Fibroblast of skin of left biceps (primary cell): ENCODE measurements at places on chromosomes 6 and 20.

DNA sequence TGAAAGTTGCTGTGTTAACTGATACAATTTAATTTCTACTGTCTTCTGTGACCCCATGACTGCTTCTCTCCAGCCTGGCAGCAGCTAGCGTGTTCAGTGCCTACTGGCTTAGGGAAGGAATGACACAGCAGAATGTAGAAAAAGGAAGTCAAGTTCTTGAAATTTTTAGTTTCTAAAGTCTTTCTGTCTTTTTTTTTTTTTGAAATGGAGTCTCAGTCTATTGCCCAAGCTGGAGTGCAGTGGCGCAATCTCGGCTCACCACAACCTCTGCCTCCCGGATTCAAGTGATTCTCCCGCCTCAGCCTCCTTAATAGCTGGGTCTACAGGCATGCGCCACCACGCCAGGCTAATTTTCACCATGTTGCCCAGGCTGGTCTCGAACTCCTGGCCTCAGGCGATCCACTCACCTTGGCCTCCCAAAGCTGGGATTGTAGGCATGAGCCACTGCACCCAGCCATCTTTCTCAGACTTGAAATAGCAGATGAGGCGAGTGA, 39.3 kb downstream of the PCNA start:
- DNase-seq: no peak

- no peak for DNase-seq
Observed at GRCh38 chr6:37550191-37550831, 50.6 kb upstream of the CCDC167 start.

DNA sequence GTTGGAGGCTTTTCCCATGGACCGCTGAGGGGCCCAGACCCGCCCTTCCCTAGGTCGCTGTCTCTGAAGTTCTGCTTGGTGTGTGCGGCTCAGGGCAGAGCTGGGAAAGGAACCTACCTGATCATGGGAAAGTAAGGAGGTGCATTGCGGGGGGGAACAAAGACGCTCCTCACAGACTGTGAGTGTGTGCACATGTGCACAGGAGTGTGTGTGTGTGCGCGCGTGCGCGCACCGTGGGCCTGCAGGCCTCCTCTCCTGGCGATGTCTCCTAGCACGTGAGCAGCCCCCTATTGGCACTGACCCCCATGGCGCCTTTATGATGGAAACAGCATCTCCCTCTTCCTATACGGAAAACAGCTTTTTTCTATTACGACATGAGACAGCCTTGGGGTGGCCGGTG, 224.1 kb downstream of the TAF4 start:
- DNase-seq: no peak

GRCh38 chr6:3210024-3210610, 17.3 kb downstream of the TUBB2B start:
- no peak for DNase-seq

GRCh38 chr20:23200413-23200812, 114.3 kb upstream of the CD93 start:
- DNase-seq: no peak

- no peak for DNase-seq
Observed at GRCh38 chr6:117018771-117019170, 141.7 kb downstream of the RFX6 start.

GRCh38 chr6:30571762-30572082, 480 bp downstream of the ABCF1 start:
- DNase-seq: no peak
